ENCODE measurements at places on chromosomes 1 and 21.
A peak's percentile ranks its signal among the peaks of the same experiment; 100 is the strongest.

- ATAC-seq = no peak
Measured at GRCh38 chr1:84928979-84929378, 36.0 kb upstream of the LPAR3 start.

- ATAC-seq = no peak
Measured at GRCh38 chr1:215623162-215623561, 56.1 kb downstream of the KCTD3 start.

GRCh38 chr21:22395965-22396364 is 1397.8 kb downstream of the NCAM2 start:
- no peak for ATAC-seq

GRCh38 chr1:161080441-161081405 is 8.6 kb downstream of the NECTIN4 start:
- ATAC-seq = no peak

DNA sequence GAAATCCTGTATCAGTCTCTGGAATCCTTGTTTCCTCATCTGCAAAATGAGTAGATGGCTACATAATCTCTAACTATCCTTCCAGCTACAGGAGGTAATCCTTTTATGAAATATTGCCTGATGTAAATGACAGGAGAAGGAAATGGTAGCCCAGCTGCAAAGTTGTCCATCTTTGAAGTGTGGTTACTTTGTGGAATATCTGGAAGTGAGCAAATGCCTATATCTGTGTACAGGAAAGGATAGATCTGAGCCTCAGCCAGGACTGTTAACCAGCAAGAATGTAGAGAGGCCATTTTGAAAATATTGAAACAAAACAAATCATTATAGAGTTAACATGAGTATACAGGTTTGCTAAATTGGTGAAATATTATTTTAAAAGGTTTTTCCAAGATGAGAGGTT is 74.8 kb upstream of the BMP8A start:
- ATAC-seq = no peak

- no peak for ATAC-seq
Measured at GRCh38 chr1:55005351-55006140, 6.8 kb downstream of the BSND start.

- no peak for ATAC-seq
Measured at GRCh38 chr21:35565204-35565611, 495.1 kb downstream of the SETD4 start.

DNA sequence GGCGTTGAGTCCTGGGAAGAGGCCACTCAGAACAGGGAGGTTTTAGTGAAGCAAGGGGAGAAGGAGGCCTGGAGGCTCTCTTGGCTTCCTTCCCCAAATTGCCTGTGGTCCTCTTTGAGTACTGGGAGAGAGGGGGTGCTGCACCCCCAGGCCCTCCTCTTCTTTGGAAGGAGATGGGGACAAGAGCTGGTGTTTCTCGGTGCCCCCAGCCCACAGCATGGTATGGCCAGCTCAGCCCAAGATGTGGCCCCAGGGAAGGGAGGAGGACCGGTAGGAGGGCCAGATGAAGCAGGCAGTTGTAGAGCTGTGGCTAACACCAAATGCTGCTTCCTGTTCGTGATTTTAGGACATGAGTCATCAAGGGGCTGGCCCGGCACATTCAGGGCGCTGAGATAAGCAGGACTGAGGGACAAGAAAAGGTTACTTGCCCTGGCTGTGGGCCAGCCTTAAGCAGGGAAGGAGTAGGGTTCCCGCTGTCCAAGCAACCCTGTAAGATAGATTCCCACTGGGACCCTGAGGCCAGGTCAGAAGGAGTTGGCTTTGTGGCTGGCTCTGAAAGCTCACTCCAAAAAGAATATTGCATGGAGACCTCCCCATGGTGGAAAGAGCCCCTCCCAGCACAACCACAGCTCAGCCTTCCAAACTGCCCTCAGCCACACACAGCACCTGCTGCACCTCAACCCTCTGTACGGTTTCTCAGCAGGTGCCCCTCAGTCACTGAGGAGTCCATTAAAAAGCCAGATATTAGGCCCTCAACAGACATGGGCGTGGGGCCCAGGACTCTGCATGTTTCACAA is 4.9 kb upstream of the TNFRSF1B start:
- peak; percentile 88 for ATAC-seq
